Stimulated activated CD8-positive, alpha-beta memory T cell treated with anti-CD3 and anti-CD28 coated beads, Interleukin-4, amount 100 ng/mL, for 1 hour (primary cell): ENCODE measurements at places on chromosomes 2 and 18.

GRCh38 chr2:229090225-229090624 lies 180.9 kb downstream of the PID1 start:
- no peak for DNase-seq

- DNase-seq: no peak
These were observed 136.5 kb downstream of the ZNF236 start for GRCh38 chr18:76958692-76959341.

DNA sequence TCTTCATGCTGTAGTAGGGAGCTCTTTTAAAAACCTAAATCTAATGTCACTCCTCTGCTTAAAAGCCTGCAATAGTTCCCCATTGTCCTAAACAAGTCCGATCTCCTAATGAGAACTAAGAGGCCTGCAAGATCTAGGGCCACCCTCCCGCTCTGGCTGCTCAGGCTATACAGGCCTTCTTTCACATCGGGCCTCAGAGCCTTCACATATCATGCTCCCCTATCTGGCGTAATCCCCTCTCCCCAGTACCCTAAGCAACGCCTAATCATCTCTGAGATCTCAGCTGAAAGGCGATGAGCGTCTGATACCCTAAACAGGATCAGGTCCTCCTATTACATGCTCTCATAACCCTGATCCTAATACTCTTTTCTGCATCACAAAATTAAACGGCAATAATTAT lies 1.9 kb downstream of the MAP4K3 start:
- no peak for DNase-seq

DNA sequence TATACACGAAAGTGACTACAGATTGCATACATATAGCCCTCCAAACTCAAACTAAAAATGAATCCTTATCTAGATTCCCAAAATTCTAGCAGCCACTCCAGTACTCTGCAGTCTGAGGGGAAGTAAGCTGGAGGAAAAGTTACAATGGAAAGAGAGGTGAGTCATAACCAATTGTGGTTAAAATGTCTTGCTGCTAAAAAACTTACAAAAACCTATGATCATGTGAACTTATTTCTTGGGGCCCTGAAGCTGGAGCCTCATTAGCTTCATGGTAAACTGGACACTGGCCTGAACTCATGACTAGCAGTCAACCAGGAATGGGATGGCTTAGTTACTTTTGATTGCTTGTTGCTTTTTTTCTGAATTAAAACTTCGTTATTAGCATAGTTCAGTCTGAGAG lies 175.9 kb downstream of the SLC4A3 start:
- DNase-seq: no peak

- no peak for DNase-seq
These were observed 9.3 kb upstream of the NARS1 start for GRCh38 chr18:57630754-57631595.

DNA sequence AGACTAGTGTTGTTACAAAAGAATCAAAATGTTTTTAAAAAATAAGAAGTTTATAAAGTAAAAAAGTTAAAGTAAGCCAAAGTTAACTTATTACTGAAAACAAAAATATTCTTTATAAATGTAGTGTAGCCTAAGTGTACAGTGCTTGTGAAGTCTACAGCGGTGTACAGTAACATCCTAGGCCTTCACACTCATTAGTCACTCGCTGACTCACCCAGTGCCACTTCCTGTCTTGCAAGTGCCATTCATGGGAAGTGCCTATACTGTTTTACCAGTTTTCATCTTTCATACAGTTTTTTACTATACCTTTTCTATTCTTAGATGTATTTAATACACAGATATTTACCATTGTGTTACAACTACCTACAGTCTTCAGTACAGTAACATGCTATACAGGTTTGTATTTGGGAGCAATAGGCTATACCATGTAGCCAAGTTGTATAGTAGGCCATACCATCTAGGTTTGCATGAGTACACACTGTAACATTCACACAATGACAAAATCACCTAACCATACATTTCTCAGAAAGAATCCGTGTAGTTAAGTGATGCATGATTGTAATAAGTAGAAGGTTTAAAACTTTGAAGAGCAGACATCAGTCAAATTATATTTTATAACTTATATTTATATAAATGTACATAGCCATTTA lies 13.4 kb downstream of the SERPINB7 start:
- peak; percentile 1 for DNase-seq

DNA sequence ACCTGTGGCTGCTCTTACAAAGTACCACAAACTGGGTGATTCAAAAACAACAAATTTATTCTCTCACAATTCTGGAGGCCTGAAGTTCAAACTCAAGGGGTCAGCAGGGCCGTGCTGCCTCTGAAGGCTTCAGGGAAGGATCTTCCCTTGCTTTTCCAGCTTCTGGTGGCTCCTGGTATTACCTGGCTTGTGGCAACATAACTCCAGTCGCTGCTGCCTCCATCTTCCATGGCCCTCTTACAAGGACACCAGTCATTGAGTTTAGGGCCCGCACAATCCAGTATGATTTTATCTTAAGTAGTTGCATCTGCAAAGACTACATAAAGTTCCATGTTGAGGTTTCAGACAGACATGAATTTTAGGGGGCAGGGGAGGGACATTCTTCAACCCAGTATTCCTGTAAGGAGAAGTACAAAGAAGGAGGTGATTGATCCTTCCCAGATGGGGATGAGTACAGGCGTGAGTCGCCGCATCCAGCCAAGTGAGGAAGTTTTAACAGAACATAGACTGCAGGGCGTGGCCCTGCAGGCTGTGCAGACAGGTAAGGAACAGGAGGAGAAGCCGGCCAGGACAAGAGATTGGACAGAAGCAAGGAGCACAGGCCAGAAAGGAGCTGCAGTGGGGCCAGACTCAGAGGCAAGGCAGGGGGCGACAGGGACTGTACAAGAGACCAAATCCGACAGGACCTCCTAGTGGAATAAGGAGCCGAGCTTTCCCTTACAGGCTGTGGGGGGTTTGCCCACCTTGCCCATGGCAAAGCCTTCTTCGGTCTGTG lies 44.4 kb upstream of the BZW1 start:
- no peak for DNase-seq

GRCh38 chr2:46520130-46520711 lies 40.9 kb downstream of the TMEM247 start:
- no peak for DNase-seq

DNA sequence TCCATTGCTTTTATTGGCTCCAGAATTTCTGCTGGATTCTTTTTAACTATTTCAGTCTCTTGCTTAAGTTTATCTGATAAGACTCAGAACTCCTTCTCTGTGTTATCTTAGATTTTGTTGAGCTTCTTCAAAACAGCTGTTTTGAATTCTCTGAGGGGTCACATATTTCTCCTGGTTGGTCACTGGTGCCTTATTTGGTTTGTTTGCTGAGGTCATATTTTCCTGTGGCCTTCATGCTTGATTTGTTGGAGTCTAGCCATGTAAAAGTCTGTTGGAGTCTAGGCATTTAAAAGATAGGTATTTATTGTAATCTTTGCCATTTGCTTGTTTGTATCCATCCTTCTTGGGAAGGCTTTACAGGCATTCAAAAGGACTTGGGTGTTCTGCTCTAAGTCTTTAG lies 398.7 kb downstream of the DSEL start:
- no peak for DNase-seq

- no peak for DNase-seq
These were observed 27.1 kb upstream of the ICOS start for GRCh38 chr2:203909261-203909967.

- no peak for DNase-seq
These were observed 74.1 kb upstream of the MAP4K3 start for GRCh38 chr2:39511219-39511604.
